ELF-1 (cell line): ENCODE measurements at places on chromosomes 11 and 22.

DNA sequence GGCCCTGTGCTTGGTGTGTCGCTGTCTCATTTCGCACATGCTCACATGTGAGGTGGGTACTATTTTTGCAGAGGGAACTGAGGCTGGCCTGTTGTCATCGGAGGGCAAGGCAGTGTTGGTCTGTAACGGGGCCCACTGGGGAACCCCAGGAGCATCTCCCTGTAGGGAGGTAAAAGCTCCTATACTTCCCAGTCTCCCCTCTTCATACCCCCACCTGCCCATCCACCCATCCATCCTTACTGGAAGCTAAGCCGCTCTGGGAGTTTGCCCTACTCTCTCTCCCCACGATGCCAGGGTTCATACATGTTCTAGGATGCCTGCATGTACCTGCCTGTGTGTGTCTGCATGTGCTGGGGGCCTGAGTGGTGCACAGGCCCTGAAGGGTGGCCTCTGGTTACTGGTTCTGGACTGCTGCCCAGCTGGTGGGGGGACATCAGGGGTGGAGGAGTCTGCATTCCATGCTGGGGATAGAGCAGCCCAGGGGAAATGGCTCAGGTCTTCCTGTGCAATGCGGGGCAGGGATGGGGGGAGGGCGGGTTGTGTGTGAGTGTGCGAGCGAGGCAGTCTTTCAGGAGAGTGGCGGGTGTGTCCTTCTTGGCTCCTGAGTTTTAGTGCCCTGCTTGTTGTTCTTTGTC, 77.7 kb downstream of the PKNOX2 start:
- no peak for DNase-seq

- no peak for DNase-seq
Observed at GRCh38 chr11:8818421-8818820, 92.6 kb upstream of the AKIP1 start.

GRCh38 chr11:122778148-122778547, 60.2 kb upstream of the CRTAM start:
- no peak for DNase-seq

GRCh38 chr22:25475257-25476022, 89.0 kb upstream of the GRK3 start:
- no peak for DNase-seq

DNA sequence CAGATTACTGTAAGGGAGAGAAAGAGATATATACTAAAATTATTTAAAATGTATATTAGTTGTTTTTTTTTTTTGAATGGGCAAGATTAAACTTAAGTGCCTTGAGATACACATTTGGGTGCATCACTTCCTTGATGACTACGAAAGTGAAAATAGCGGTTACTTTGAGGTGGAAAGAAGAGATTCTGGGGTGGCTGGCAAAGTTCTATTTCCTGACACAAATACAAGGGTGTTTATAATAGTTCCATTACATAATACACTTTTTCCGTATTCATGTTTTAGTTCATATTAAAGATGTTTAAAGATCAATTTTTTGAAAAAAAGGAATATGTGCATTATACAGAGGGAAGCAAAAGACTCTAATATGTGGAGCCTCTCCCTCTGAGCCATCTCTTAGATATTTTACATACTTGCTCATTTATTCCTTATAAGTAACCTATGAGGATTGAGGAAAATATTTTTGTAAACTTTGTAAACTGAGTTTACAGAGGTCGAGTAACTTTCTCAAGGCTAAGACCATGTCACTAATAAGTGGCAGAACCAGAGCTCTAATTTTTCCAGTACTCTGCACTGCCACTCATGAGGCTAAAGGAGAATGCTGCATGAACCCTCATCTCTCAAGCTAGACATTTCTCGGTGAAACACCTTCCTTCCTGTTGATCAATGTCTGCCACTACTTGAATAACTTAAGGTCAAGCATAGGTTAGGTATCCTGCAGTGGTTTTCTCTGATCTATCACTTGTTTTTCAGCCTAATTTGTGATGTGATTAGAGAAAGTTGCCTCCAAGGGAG, 58.6 kb downstream of the DDIAS start:
- no peak for DNase-seq

GRCh38 chr11:130737866-130738431, 178.3 kb downstream of the SNX19 start:
- DNase-seq = no peak

DNA sequence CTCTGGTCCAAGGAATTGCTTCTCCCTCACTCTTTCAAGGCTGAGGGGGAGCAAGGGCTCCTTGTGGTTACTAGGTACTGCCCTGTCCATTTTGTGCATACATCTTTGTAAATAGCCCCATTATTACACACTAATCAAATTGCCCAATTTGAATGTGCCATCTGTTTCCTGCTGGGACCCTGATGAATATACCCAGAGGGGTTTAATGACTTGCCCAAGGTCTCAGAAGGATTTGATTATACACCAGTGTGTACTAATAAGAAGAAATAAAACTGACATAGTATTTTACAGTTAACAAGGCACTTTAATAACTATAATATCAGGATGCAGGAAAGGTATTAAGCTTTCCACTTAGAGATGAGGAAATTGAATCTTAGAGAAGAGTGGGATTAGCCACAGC, 64.6 kb upstream of the PTPRJ start:
- no peak for DNase-seq

- peak; percentile 27 for DNase-seq
Observed at GRCh38 chr11:101516546-101516945, 67.3 kb downstream of the TRPC6 start.

DNA sequence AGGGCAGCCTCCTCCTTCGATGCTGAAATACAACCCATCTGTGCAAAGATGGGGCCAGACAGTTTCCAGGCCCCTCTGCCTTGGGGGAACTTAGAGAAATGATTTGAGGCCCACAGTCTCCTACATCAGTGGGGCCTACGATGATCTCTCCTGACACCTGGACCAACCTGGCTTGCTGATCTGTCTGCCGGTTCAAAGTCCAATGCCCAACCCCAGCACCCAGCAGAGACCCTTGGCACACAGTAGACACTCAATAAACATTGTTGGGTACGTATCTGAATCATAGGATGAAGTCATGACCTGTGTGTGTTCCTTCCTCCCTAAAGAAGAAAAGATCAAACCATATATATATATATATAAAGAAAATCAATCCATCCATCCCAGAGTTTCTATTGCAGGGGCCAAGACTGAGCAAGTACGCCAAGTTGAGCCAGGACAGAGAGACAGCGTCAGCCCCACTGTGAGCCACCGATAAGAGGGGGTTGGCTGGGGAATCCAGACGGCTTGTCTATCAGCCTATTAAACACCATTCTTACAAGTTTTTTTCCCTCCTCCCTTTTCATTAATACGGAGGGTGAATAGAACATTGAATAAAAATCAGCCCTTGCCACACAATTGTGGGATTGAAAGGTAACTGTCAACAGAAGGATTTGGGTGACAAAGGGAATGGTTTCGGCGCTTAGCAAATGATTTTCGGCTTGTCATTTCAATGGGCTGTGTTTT, 244.1 kb downstream of the MN1 start:
- DNase-seq = no peak

- DNase-seq = no peak
Observed at GRCh38 chr22:26445577-26446275, 16.7 kb downstream of the ASPHD2 start.

GRCh38 chr11:132549561-132549960, 982.7 kb downstream of the OPCML start:
- no peak for DNase-seq

- peak; percentile 88 for DNase-seq
Observed at GRCh38 chr11:2156416-2157182, 4.4 kb downstream of the INS start.

DNA sequence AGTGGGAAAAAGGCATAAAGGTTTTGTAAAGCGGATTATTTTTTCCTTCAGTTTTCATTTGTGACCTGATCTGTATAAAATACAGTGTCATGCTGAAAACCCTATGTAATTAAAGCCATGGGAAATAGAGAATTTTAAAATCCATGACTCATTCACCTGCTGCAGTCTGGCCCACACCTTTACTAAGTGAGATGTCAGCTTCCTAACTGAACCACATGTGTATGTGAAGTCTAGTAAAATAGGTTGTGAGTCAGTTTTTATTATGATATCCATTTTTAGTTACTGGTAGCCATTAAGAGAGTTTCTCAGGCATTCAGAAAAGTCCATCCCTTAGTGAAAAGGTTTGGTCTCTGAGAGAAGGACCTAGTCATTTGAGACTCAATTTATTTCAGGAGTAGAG, 60.9 kb downstream of the TRIM44 start:
- no peak for DNase-seq

DNA sequence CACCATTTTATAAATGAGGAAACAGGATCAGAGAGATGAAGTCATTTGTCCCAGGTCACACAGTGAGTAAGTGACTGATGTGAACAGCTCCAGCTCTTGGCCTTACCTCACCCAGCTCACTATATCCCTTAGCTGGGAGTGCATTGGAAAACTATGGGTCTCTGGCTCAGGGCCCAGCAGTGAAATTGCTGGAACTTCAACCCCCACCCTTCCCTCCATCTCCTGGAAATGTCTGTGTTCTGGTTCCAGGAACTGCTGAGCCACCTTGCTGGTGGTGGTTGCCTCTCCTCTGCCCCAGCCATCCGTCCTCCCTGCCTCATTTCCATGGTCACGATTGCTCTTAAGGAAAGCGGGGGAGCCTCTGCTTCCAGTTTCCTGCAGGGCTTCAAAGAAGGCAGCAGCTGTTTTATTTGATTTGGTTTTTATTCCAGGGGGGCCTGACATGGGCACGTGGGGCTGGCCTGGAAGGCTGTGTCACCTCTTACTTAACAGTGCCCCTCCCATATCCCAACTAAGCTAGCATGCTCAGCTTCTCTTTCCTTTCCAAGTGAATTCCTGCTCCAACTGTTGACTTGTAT, 46.2 kb upstream of the CSTF3 start:
- no peak for DNase-seq

- DNase-seq = no peak
Observed at GRCh38 chr11:35153280-35153679, 14.3 kb downstream of the CD44 start.

- DNase-seq = peak; percentile 45
Observed at GRCh38 chr22:28817919-28818859, 17.8 kb upstream of the XBP1 start.
